ENCODE measurements at places on chromosomes 7 and 10.

DNA sequence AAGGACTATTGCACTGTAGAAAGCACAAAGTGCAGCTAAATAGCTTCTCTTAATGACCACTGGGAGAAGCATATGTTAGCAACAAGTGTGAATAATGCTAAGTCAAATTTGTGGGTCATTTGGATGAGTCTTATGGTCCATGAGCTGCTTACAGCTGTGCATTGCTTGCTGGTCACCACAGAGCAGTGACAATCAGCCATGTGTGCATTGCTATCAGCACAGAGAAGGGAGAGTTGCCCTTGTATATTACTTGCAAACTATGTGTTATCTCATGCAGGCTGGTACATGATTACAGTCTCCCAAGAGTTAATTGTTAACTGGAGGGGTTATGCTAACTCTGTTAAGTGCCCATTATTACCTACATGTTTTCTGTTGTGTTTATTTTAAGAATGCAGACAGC lies 25.7 kb downstream of the MRPS33 start:
- no peak for DNase-seq

GRCh38 chr10:23540401-23541030 lies 101.6 kb downstream of the OTUD1 start:
- DNase-seq, result no peak

- DNase-seq, result no peak
These were observed 20.2 kb upstream of the SMC3 start for GRCh38 chr10:110547139-110547761.

GRCh38 chr10:117364110-117364960 lies 10.9 kb downstream of the PDZD8 start:
- no peak for DNase-seq

DNA sequence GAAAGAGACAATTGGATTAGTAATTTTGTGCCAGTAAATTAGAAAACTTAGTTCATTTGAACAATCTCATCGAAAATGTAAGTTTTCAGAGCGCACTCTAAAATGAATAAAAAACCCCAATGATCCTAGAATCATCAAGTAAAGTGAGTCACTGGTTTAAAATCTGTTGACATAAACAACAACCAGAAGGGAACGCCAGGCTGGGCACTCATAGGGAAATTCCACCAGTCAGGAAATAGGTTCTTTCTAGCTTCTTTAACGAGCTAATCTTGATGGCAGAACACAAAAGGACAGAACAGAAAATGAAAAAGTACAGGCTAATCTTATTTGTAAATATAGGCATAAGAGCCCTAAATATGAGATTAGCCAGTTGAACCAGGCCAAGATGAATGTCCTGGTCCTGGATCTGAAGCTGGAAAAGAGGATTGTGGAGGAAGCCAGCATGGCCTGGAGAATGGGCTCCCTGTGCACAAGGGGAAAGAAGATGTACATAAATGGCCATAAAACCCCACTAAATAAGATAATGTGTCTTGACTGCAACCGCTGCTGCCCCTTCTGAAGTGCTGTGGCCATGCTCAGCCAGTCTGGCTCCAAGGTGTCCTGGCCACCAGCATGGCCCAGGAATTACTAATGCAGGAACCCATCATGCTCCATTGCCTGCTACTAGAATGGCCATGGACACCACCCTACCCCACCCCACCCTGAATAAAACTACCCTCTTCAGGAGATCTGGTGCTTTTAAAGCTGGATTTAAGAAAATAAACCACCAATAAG lies 114.0 kb downstream of the WDFY4 start:
- DNase-seq, result no peak

- no peak for DNase-seq
These were observed 25.4 kb downstream of the INSIG1 start for GRCh38 chr7:155323001-155323638.

GRCh38 chr10:110324201-110324804 lies 19.6 kb upstream of the SMNDC1 start:
- DNase-seq, result no peak

GRCh38 chr7:80392229-80393169 lies 119.4 kb downstream of the GNAT3 start:
- DNase-seq, result no peak

GRCh38 chr10:8616166-8616565 lies 561.7 kb downstream of the GATA3 start:
- DNase-seq, result no peak

DNA sequence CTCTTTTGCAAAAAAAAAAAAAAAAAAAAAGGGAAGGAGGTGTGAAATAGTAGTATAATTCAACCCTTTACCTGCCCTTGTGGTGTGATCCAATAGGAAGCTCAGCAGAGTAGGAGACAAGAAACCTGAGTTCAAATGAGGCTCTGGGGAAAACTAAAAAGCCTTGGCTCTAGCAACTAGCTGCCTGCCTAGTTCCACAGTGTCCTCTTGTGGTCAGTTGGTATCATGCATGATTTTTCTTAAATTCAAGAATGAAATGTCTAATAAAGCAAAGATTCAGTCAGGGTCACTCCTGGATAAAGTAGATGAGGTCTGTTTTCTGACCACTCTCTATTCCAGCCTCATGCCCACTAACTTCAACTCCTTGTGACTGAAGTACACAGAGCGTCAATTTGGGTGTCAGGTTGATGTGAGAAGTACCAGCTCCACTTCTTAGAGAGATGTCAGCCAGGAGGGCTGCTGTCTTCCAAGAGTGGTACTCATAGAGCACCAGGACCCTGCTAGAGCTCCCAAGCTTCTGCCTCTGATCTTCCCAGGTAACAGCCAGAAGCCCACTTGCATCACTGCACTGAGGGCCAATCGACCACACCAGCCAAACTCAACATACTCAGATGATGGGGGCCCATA lies 10.5 kb downstream of the LSM5 start:
- no peak for DNase-seq

DNA sequence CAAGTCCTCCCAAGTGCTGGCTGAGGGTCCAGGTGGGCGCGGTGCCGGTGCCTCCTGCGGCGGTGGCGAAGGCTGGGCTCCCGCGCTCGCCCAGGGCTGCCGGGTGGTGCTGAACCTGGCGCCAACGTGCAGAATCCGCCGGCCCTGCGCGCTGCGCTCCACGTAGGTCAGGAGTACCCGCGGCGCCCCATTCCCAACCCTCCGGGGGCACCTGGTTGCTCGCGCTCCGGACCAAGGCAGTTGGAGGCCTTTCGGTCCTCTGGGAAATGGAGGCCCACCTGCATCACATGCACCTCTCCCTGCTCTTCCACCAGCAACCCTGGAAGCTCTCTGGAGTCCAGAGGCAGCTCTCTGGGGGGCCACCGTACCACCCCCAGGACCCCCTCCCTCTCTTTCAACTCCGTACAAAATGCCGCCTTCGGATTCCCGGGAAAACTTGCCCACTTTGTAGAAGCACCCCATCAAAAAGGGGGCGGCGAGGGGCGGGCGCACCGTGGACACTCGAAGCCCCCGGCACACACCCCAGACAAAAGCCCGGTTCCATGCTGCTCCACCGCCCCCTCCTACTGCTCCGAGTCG lies 745 bp downstream of the SLC16A9 start:
- DNase-seq, result no peak

GRCh38 chr7:41882745-41883420 lies 180.0 kb upstream of the INHBA start:
- no peak for DNase-seq

DNA sequence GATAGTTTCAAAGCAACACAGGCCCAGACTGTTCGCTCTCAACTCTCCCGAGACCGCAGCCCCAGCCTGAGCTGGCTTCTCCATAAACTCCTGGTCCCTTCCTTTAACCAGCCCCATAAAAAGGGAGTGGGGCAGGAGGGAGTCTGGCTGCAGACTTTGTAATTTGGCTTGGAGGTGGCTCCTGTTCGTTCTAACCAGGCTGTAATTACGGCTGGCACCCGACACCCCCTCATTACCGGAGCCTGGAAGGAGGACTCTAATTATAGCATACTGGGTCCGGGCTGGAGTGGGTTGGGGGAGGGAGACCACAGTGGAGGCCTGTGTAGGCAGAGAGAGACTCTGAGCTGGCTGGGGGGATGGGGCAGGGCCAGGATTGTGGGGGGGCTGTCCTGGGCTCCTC lies 49.7 kb downstream of the UNC5B start:
- no peak for DNase-seq

GRCh38 chr7:44057849-44058758 lies 7.3 kb downstream of the PGAM2 start:
- no peak for DNase-seq

DNA sequence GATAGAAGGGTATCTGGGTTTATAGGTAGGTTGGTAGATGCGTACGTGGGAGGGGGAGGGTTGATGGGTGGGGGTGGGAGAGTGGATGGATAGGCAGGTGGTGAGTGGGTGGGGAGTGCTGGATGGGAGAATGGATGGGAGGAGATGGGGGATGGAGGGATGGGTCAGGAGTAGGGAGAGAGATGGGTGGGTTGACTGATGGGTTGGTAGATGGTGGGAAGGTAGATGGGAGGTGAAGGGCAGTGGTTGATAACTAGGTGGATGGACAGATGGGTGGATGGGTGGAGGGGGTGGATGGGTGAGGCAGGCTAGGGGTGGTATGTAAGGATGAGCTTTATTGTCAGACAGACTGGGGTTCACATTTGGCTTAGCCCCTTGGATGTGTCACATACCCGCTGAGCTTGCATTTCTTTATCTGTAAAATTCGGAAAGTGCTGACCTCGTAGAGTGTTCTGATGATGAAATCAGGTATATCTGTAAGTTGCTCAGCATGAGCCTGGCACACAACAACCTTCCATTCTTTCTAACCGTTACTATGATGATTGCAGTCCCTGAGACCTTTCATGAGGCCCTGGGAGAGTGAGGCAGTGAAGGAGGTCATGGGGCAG lies 34.3 kb downstream of the SLIT1 start:
- no peak for DNase-seq

DNA sequence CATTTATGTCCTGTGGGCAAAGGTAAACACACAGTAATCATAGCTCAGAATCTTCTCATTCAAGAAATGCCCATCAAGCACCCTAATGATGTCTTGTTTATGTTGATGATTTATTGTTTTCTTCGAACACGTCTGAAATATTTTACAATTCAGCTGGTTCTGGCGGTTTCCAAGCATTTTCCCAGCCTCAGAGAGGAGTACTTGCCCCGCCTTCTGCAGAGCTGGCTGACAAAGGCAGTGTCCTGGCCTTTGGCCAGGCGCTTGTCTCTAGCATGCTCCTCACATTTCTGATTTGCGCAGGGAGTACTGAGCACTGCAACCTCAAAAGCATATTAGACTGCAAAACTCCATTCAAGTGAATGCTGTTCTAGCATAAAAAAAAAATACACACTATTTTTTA lies 314.2 kb upstream of the GNAI1 start:
- DNase-seq, result no peak

DNA sequence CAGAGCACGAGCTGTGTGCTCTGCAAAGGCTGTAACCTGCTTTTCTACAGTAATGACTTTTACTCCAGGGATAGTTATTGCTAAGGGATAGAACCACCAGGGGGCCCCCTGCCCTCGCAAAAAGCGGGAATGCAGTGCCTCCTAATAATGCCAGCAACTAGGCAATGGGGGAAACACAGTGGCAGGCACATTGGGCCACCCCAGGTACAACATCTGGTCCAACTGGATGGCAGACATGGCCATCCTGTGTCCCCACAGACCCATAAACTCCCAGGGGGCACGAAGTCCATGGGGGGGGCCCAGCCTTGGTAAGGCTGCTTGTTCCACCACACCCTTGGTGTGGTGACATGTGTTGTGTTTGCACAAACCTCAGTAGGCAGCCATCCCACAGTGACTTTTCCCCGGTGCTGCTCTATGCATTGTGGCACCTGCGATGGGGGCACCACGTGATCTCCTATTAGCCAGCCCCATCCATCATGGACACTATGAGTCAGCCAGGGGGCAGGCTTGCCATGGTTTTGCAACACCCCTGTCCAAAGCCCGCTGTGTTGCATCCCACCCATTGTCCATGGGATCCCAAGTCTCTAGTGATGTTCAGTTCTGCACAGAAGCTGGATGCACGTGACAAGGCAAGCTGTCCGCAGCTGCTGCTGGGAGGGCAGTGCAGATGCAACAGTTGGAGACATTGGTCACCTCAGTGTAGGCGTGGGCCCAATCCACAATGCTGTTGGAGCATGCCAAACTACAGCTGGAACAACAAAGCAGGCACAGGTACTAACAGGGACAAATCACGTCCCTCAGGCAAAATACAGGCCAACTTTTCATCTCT lies 84.0 kb downstream of the ANLN start:
- DNase-seq, result no peak

DNA sequence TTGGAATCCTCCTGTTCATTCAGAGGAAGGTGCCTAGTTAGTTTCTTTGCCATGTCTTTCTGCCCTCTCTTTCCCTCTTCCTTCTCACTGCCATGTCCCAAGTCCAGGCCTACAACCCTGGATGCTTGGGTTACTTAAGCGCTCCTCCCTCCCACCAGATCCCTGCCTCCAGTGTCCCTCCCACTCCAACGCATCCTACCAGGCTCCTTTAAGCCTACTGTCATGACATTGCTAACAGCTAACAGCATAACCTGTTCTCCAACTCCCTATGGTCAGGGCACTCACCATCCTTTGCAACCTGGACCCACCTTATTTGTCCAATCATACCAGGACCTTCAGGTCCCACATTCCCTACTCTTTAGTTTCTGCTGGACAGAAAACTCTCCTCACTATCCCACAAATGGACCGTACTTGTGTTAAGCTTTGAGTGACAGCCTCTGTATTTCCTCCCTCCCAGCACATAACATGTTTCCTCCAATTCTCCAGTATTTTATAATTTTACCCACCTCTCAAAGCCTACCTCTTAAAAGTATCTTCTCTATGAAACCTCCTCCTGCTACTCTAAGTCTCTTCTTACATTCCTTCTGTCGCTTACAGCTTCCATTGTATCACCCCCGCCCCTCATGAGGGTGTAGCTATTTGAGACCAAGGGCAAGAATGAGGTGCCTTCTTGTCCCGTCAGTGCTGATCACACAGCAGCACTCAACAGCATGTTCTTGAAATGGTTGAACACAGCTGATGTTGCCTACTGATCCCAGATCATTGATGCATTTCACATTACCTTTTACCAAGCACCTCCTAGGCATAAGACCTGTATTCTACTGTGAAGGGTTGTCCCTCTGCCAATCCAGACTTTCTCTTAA lies 1.7 kb downstream of the BLNK start:
- no peak for DNase-seq

DNA sequence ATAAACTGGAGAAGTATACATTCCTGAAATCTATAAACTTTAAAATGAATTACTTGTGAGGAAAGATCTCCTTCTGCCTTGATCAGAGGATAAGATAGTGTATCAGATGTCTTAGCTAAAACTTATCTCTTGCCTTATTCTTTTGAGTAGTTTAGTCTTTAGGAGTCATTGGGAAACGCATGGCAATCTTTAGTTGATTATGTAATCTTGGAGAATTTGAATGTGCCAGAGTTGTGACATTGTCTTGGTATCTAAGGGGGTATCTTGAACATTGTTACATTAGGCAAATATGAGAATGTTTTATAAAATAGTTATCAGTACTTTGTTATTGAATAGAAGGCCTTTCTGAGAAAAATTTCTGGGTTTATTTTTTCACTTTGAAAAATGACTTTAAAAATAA lies 61.6 kb upstream of the ADRA2A start:
- DNase-seq, result no peak

DNA sequence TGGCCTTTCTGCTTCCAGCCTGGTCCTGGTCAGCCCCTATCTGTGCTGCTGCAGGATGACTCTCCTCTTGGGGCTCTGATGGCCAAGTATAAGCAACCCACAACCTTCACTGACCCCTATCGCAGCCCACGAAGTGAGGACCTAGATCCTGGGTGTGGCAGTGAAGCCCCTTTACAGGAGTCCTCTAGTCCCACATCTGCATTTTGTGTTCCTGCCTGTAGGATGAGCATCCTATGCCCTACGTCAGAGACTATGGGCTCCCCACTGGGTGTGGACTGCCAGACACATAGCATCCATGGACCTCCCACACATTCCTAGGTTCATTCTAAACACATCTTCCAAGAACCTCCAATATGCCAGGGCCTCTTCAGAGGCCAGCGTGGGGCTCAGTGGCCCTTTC lies 29.0 kb downstream of the ARHGAP22 start:
- DNase-seq, result no peak

- no peak for DNase-seq
These were observed 534.9 kb downstream of the DNAJB6 start for GRCh38 chr7:157871681-157872080.

All from CD8-positive, alpha-beta memory T cell (primary cell).